ENCODE measurements at places on chromosomes 1 and 21.
A peak's percentile ranks its signal among the peaks of the same experiment; 100 is the strongest.

DNA sequence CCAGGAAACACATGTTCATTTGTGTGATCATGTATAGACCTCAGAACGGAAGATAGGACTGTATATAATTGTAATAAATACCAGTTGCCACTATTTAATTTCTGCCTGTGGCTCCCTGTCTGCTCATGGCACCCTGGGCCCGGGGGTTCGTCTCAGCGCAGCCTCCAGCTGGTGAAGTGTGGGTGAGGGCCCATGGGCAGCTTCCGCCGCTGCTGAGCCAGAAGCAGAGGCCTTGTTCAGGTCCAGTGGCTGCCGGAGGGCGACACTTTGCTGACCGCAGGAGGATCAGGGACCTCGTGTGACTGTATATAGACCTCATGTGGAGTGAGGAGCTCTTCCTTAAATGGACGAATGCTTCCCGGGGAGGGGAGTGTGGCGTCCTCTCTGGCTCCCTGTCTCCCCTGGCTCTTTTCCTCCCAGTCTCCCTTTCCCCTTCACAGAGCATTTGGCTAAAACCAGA, 155.9 kb downstream of the PEX14 start:
- no peak for DNase-seq

DNA sequence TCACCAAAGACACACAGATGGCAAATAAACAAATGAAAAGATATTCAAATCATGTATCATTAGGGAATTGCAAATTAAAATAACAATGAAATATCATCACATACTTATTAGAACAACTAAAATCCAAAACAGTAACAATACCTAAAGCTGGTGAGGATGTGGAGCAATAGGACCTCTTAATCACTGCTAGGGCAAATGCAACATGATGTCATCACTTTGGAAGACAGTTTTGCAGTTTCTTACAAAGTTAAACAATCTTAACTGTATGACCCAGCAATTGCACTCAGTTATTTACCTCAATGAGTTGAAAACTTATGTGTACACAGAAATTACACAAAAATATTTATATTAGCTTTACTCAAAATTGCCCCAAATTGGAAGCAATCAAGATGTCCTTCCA, 47.3 kb downstream of the SELENOF start:
- no peak for DNase-seq

- DNase-seq: no peak
These were observed 699.9 kb downstream of the MATN1 start for GRCh38 chr1:30023339-30024022.

- DNase-seq: no peak
These were observed 9.0 kb downstream of the CFAP298 start for GRCh38 chr21:32603131-32603530.

DNA sequence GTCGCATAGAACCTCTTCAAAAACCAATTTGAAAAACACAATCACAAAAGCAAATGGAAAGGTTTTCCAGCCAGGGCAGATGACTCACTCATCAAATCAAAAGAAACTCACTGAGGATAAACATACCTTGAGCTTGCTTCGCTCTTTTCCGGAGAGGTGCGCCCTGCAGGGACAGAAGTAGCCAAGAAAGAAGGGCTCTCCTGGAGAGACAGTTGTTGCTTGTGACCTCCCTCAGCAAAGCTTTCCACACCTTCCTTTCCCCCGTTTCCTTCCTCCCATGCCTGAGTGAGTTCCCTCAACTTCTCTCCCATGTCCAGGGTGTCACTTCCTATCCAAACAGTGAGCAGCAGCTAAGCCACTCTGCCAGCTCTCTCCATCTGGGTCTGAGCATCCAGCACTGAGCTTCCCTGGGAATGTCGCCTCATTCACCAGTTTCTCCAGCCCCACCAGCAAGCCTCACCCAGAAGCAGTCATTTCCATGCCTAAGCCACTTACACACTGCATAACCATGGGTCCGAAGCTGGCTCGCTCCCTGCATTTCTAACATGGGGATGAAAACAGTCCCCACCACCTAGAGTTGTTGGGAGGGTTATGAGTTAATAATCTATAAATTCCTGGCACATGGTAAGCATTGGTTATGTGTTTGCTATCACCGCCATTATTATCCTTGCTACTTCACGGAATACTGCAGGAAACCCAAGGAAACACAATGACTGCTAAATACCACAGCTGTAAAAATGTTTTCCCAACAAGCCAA, 75.0 kb downstream of the PTPN14 start:
- no peak for DNase-seq

GRCh38 chr1:9079988-9080704, 10.7 kb upstream of the SLC2A5 start:
- no peak for DNase-seq

GRCh38 chr1:236103646-236104218, 38.6 kb upstream of the GPR137B start:
- peak; percentile 39 for DNase-seq

DNA sequence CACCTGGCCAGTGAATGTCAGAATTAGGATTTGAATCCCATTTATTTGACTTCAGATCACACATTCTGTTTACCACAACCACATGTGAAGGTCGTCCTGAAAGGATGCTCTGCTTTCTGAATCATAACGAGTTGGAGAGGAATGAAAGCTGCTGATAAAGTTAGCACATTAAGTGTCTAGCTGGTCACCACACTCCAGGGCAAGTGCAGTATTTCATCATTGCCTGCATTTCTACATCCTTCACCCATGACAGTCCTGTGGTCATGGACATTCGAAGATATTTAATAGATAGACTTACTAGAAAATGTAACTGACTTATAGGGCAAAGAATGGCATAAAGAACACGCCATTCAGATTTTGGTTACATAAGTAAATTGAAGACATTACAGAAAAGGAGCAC, 52.7 kb upstream of the ST6GALNAC3 start:
- no peak for DNase-seq

- no peak for DNase-seq
These were observed 38.5 kb downstream of the MRPL37 start for GRCh38 chr1:54238353-54239034.

GRCh38 chr1:229254910-229255541, 15.9 kb upstream of the RAB4A start:
- DNase-seq: no peak

DNA sequence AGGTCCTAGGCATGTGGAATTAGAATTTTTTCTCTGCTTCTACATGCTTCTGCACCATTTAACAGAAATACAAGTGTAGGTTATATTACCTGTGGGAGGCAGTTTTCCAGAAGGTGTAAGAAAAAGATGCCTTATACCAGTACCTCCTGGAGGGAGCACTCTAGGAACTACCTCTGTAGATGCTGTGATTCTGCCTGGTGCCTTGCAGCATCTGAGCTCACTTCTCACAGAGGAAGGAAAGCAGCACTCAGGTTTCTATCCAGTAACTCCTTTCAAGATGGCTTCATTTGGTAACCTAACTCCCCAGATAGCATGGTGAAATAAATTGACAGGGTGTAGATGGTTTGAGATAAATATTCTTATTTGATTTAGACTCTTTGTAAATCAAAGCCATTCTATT, 50.3 kb downstream of the GIPC2 start:
- no peak for DNase-seq
